ENCODE measurements at places on chromosomes 1 and 21.

GRCh38 chr1:100051893-100052292 lies 80.8 kb downstream of the SASS6 start:
- DNase-seq, result no peak

GRCh38 chr1:241842565-241842964 lies 5.4 kb upstream of the EXO1 start:
- DNase-seq, result peak; percentile 50

DNA sequence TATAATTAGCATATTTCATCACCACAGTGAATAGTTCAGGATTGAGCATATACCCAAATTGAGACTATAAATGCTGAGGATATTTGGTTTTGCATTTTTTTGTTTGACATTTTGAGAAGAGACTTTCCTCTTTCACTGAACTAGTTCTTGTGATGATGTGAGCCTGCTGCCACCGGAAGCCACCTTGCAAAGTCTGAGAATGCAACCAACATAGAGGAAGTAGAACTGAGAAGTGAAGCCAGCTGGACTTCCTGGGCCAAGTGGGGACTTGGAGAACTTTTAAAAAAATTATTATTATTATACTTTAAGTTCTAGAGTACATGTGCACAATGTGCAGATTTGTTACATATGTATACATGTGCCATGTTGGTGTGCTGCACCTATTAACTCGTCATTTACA lies 102.3 kb downstream of the RPE65 start:
- no peak for DNase-seq

- no peak for DNase-seq
These were observed 37.6 kb downstream of the OR10R2 start for GRCh38 chr1:158509471-158510156.

- DNase-seq, result no peak
These were observed 3.1 kb upstream of the FCGR2A start for GRCh38 chr1:161502181-161502580.

DNA sequence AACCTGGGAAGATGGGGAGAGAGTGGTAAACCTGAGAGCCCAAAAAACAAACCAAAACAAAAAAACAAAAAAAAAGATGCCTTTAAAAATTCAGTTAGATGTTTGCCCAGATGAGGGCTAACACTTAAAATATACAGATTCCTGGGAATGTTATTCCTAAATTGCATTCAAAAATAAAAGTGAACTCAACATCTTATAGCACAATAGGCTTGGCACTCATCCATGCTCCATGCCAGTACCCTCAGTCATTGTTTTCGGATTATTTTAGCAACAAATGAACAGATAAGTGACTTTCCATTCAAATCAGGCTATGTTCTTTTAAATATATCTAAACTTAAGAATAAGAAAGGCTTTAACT lies 3.7 kb downstream of the ATP1A1 start:
- no peak for DNase-seq

GRCh38 chr1:90434460-90434859 lies 282.6 kb downstream of the BARHL2 start:
- DNase-seq, result no peak

GRCh38 chr1:22953057-22953739 lies 19.5 kb downstream of the LACTBL1 start:
- no peak for DNase-seq

DNA sequence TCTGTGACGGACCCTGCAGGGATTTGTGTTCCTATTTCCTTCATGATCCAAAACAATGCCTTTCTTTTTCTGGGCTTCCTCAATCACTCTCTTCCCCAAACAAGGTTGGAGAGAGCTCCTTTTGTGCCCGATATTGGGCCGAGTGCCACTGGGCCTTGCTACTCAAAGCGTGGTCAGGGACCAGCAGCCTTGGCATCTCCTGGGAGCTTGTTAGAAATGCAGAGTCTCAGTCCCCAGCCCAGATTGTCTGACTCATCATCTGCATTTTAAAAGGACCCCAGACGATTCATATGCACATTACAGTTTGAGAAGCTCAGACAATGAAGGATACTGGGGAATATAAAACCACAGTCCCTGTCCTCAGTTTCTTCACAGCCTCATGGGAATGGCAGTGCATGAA lies 19.9 kb downstream of the ADORA1 start:
- no peak for DNase-seq

DNA sequence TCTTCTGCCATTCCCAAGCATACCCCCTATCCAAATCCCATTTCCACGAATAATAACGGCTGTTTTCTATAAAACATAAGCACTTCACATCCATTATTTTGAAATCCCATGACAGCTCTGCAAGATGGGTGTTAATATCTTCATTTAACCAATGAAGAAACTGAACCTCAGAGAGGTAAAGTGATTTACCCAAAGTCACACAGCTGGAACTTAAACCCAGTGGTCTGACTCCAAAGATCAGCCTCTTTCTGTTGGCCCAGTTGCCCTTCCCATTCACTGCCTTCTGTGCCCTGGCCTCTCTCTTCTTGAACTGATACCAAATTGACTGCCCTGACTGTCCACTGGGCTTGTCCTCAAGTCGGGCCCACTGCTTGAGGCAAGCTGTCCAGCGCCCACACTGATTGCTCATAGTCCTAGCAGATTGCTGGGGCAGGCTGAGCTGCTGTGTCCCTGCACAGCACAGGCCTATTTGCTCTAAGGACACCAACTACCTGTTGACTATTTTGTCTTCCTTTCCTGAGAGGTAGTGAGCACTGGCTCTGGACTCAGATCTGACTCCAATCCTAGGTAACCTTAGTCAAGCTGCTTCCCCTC lies 19.3 kb downstream of the TAL1 start:
- DNase-seq, result no peak

DNA sequence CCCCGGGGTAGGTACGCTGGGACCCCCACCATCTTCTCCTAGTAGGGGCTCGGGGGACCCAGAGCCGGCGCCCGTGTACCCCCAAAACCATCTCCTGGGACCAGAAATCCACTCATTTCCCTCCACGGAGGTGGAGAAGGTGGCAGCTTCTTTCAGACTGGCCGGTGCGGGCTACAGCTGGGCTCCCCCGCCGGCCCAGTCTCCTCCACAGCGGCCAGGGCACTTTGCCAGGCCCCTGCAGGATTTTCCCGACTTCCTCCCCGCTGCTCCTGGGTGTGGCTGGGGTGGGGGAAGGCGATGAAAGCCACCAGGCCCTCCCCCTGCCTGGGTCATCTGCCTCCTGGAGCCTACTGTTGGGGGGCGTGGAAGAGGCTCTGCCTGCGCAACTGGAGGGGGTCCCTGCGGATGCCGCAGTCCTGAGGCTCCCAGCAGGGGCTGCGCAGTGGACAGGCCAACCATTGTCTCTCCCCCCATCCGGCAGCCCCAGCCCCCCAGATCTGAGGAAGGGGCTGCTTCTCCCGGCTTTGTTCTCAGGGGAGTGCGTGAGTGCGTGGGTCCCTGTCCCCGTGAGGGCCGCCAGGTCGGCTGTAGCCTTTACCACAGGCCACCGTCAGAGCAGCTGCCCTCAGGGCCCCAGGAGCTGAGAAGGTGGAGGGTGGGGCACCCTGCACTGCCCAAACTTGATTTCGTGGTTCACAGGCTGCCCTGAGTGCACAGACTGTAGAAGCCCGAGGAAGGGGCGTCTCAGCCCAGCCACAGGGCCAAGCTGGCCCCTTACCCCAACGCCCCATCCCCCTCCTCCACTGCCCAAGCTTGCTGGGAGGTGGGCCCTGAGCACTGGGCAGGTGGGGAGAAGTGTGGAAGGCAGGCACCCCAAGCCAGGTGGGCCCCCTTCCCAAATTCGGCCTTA lies 1.3 kb downstream of the AGRN start:
- peak; percentile 85 for DNase-seq

- peak; percentile 65 for DNase-seq
These were observed 6.0 kb downstream of the CADM3 start for GRCh38 chr1:159177272-159177907.

- DNase-seq, result no peak
These were observed 116.2 kb downstream of the EIF4G3 start for GRCh38 chr1:21060523-21060922.

DNA sequence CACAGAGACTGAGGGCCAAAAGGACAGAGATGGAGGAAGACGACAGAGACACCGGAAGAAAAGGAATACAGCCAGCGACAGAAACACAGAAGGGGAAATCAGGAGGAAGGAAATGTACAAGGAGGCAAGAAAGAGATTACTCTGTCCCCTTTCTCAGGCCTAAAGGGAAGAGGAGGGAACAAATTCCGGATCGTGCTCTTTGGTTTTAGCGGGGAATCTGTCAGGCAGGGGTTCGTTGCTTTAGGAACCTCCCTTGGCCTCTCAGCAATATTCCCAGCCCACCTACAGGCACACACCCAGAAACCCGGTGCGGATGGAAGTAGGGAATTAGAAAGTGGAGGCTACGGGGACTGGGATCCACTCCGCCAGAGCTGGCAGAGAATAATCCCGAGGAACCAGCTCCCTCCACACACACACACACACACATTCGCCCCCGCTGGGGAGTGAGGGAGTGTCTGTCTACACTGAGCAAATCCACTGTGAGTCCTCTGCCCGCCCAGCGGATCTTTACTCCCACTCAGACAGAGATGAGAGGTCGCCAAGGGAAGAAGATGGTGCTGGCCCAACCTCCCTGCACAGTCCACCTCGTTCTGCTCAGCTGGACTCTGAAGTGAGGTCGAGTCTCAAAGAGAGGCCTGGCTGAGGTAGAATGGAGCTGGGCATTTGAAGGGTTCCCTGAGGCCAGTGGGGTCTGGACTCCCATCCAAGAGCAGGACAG lies 5.7 kb downstream of the TAL1 start:
- DNase-seq, result no peak

- no peak for DNase-seq
These were observed 247.4 kb downstream of the RHOU start for GRCh38 chr1:228982637-228983036.

DNA sequence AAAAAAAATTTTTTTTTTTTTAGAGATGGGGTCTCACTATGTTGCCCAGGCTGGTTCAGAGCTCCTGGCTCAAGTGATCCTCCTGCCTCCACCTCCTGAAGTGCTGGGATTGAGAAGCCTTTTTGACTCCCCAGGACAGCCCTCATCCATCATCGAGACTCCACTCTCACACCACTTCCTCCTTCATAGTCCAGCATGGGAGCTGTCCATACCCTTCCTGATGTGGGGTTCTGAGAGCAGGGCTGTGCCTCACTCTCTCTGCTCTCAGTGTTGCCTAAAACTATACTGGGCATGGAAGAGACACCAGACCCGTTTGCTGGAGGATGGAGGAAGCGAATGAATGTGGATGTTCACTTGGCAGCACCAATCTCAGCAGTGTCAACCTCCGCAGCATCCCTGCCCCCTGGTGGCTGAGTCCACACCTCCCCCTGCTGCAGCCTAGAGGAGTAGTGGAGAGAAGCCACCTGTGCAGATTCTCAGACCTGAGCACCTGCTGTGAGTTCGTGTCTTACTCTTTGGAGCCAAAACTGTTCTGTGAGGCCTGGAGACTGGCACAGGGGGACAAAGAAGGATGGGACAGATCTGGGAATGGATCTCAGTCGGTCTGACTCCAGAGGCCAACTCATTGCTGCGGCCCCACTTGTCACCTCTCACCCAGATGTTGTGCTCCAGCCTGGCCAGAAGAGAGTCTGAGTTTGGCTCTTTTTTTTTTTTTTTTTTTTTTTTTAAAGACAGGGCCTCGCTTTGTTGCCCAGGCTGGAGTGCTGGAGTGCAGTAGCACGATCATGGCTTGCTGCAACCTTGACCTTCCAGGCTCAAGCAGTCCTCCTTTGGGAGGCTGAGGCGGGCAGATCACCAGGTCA lies 17.7 kb downstream of the TINAGL1 start:
- DNase-seq, result peak; percentile 54

DNA sequence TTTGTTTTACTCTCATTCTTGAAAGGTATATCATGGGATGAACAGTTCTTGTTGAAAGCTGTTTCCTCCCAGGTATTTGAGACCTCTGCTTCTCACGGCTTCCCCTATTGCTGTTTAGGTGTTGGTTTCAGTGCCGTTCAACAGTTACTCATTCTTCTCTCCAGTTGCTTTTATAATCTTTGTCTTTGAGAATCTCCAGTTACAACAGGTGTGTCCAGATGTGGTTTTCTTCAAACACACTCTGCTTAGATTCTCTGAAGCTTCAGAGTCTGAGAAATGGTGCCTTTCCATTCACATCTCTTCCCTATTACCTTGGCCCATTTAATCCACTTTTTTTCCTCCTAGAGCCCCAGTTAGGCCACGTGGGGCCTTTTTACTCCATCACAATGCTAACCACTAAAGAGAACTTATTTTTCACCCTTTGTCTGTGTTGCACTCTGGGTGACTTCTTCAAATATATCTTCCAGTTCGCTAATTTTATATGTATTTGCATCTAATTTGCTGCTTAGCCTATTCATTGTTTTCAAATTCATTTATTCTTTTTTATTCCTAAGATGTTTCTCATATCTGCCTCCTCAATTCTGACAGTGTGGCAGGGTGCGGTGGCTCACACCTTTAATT lies 46.7 kb upstream of the SLC19A1 start:
- no peak for DNase-seq

Data from fibroblast of skin of abdomen (primary cell).